ENCODE measurements at places on chromosomes 7 and 10.

GRCh38 chr10:103457176-103457712, 1.5 kb downstream of the CALHM1 start:
- no peak for DNase-seq

DNA sequence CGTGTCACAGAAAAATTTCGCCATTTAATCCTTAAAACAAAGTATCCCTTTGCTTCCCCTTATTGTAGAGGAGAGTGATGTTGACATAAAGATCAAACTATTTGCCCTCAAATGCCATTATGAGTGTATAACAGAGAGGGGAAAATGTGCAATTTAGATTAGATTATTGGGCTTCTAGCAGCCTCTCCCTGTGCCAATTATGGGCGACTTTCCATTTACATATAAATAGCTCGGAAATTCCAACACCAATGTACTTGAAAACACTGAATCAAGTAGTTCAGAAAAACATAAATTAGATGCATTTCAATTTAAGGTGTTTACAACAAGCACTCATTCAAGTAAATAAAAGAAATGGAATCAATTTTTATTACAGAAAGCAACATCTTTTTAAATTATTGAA, 64.6 kb upstream of the LRRN3 start:
- DNase-seq = no peak

GRCh38 chr7:158432369-158433341, 155.0 kb downstream of the PTPRN2 start:
- no peak for DNase-seq

DNA sequence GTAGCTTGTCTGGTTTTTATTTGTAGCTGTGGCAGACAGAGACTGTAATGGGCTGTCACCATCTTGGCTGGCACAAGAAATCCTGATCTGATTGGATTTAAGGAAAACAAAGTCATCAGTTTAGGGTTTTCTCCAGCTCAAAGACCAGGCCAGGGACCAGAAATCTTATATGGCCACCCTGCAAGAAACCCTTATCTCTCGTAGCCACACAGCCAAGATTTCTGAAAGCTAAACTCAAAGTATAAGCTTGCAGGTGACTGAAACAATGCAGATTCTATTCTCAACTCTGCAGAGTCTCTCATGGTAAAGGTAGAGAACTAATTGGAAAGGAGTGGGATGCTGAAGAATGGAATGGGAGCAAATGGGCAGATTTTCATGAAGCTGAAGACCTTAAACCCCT, 3.2 kb upstream of the ASB13 start:
- DNase-seq = no peak

- DNase-seq = no peak
Measured at GRCh38 chr10:87600581-87600980, 59.1 kb upstream of the PAPSS2 start.

GRCh38 chr10:109593682-109594081, 329.6 kb downstream of the XPNPEP1 start:
- DNase-seq = no peak

DNA sequence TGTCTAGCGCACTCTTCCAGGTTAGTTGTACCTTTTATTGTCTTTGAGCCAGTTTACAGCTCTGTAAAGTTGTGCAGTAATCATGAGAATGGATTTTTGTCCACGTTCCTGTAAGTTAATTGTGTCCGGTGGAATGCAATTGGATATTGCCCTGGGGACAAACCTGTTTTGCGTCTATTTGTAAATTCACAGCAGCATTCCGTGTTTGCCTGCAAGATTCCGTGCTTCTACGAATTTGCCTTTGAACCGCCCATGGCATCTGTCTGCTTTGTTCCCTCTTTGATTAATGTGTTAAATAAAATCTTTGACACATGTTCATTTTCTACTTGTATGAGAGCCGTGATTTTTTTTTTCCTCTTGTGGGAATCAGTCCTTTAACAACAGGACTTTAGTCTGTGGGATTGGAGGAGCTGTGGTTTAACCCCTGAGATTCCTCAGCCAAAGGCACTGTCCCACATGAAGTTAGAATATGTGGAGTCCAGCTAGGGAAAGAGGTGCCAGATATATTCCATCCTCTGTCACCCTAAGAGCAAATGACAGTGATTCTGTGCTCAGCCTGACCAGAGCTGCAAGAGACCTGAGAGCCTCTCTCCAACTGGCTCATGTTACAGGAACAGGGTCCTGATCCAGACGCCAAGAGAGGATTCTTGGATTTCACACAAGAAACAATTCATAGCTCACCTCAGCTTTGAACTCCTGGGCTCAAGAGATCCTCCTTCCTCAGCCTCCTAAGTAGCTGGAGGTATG, 126.3 kb downstream of the COL26A1 start:
- DNase-seq = no peak

- no peak for DNase-seq
Measured at GRCh38 chr7:33221390-33221789, 92.0 kb downstream of the BBS9 start.

- DNase-seq = peak; percentile 18
Measured at GRCh38 chr7:79176859-79177477, 276.5 kb downstream of the MAGI2 start.

GRCh38 chr10:133135116-133135465, 24.9 kb upstream of the KNDC1 start:
- no peak for DNase-seq

GRCh38 chr10:24465124-24465874, 256.4 kb downstream of the KIAA1217 start:
- no peak for DNase-seq

DNA sequence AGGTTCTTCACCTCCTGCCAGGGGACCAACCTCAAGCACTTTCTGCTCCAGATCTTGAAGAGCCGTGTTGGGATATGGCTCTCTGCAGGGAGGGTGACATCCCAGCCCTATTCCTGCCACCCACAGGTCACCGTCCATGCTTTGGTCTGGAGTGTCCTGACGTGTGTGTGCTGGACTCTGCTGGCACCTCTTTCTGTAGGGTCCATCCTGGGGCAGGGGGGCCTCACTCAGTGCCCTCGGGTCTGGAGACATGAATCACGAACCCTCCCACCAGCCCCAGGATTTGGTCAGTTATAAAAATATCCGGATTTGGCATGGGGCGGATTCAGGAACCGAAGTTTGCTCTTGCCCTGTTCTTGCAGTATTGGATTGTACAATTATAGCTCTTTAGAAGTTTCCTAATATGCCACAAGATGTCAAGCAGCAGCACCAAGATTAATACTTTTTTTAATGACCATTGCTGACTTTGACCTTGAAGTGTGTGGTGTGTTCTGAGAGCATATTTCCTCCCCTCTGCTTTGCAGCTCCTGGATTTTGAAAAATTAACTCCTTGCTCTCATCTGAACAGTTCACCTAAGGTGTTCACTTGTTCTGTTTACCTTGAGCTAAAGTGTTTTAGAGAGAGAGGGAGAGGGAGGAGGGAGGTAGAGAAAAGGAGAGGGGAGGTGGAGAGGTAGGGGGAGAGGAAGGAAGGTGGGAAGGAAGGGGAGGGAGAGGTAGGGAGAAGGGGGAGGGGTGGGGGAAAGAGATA, 95.4 kb upstream of the SHH start:
- DNase-seq = no peak

DNA sequence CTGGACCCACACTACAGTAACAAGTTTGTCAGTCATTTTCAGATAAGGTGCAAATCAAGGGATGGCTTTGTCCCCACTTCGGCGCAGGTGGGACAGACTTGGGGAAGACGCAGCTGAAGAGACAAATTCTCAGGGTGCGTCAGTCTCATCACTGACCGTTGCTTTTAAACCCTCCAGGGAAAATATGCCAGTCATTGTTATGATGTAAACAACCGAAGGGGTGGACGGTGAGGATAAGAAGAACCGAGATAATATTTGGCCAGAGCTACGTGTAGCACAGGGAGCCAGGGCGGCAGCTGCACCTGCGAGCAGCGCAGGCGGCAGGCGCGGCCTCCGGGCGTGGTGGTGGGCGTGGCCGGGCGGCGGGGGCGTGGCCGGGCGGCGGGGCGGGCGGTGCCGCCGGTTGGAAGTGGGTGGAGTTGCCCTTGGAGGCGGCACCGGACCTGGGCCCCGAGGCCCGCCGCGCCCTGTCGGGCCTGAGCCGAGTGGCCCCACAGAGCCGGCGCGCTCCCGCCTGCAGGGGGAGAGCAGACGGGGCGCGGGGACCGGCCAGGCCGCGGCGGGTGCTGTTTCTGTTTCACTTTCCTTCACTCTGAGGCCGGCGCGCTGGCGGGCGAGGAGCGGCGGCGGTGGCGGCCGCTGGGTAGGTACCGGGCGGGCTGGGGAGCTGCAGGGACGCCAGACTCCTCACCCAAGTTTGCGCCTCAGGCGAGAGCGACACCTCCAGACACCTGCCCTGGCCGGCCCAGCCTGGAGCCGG, at the start of gene PCGF5:
PCGF5 (plus strand) TSS at position 470 of the 760 bp plus-strand sequence. CDS start 2,209 bp downstream, outside the sequence.
- DNase-seq = peak; percentile 96

GRCh38 chr7:21160401-21160800, 267.5 kb upstream of the SP4 start:
- DNase-seq = no peak

- DNase-seq = no peak
Measured at GRCh38 chr7:22771872-22772228, 44.9 kb downstream of the IL6 start.

GRCh38 chr10:77349226-77349625, 288.4 kb downstream of the KCNMA1 start:
- no peak for DNase-seq

DNA sequence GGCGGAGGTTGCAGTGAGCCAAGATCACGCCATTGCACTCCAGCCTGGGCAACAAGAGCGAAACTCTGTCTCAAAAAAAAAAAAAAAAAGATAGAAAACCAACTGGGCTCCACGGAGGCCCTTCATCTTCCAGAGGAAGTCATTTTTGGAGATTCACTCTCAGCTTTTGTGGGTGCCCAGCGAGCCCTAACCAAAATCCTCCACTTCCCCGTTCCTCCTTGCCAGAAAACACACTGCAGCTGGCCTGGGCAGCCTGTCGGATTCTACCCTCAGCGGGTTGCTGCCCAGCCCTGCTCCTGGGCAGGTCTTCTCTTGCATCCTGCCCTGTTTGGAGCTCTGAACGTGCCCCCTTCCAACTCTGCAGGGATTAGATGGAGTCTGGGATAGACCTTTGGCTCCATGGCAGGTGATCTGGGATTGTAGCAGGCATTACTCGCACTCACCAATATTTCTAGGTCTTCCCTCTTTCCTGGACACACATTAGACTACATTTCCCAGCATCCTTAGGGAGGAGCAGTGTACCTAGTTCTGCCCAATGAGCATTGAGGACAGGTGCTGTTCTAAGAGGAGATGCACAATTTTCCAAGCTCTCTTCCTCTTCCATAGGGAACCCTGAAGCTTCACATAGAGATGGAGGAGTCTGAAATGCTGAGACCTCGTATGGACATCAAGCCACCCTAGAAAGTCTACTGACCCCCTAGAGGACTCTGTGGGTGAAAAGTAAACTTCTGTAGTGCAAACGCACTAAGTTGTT, 4.6 kb downstream of the GRID2IP start:
- no peak for DNase-seq

DNA sequence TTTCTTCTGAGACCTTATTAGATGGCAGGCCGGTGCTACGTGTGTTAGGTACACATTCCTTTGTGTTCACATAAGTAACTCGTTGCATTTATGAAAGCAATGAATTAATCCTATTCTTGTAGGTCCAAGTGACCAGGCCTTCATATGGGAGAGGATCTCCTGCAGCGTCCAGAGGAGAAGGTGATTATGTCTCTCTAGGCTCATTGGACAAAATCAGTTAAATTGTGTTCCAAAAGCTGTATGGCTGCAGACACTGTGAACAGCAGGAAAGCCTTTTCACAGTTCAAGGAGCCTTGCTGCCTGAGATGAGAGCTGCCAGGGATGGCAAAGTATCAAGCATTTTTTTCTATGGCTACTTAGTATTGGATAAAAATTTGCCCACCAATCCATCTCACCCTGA, 433.1 kb upstream of the FZD8 start:
- DNase-seq = no peak

DNA sequence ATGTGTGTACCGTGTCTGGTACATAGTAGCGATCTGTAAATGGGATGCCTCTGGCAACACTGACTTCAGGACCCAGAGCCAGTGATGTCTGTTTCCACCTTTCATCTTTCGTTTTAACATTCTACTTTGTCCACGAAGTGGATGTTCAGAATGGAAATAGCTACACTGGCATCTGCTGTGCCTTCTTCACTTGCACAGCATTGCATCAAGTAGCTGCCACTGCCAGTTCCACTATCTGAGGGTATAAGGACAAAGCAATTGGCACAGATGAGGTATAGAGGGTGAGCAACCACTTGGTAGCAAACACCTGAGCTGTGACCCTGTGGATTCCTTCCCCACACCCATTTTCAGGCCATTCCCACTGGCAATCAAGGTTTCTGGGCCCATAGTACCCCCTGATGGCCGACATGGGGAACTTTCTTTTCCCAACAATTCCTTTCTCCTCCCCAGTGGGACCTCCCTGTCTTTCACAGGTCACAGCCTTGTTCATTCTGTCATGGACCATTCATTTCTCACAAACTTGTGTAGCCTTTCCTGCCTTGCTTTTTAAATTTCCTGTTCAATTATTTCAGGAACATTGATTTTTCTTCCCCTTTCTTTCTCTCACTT, 4.0 kb downstream of the ITGA8 start:
- no peak for DNase-seq

DNA sequence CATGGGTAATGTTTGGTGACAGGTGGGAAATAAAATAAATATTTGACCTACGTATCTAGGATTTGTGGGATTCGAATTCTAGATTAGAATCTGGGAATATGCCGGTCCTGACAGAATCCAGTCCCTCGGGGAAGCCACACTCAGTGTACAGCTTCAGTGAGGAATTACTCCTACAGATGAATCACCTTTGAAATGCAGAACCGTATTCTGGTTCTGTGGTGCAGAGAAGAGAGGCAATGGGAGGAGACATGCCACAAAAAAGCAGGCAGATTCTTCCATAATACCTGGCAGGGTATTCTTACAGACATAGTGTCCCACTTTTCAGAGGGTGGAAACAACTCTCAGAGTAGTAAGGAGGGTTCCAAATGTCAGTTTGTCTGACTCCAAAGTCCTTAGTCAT, 286.9 kb downstream of the SORCS1 start:
- DNase-seq = no peak

GRCh38 chr10:52682766-52683165, 89.8 kb downstream of the MBL2 start:
- DNase-seq = no peak

- DNase-seq = no peak
Measured at GRCh38 chr10:33315891-33316290, 18.6 kb downstream of the NRP1 start.

DNA sequence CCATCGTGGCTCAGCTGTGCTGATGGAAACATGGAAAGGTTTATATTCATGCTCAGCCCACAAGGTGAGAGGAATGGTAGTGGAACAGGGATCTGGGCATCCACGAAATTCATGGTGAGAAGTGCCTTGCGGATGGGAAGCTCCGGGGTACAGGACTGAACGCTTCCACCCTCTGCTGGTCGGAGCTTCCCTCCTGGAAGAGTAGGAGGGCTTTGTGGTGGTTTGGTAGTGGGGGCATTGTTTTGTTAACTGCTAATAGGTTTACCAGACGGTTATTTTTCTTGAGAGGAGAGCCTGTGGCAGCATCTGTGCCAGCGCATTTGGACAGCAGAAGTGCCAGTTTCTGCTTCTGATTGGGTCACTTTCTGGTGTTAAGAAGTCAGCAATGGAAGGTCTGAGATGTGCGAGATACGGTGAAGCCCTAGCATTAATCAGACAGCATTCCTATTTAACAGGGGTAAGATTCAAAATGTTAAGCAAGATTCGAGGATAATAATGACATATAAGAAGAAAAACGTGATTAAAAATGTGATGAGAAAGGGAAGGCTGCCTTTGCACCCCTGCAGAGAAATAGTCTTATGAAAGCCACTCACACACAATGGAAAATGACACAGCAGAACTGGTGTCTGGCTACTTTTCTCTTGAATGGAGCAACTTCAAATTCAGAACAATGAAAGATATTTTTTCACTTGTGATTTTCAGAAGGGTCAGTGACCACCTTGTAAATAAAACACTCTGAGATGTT, 17.7 kb downstream of the ABCA13 start:
- DNase-seq = no peak
